ENCODE measurements at places on chromosomes 2 and 18. TPM values are rescaled to one million over a fixed set of nuclear protein-coding genes. Genes with fewer than 3 reads are reported as not detected.

- H3K27ac ChIP-seq, result no peak overlapping the region
- H3K4me3 ChIP-seq, result no peak overlapping the region
- peaks cover 7% of the 10 kb centered on the region for H3K27me3 ChIP-seq
- no peaks in the 10 kb centered on the region for H3K4me1 ChIP-seq
- no peaks in the 10 kb centered on the region for H3K36me3 ChIP-seq
- DNase-seq, result no peak
Observed at GRCh38 chr2:46506131-46506706, 26.9 kb downstream of the TMEM247 start.

Gene MARCHF4
- total RNA-seq, result 0.93 TPM

GRCh38 chr2:42971381-42971780, 179.0 kb upstream of the HAAO start:
- no peaks in the 10 kb centered on the region for H3K36me3 ChIP-seq
- no peak for DNase-seq
- peak overlapping the region; percentile 4 for H3K27ac ChIP-seq
- no peak overlapping the region for H3K4me3 ChIP-seq
- H3K4me1 ChIP-seq, result peaks cover 50% of the 10 kb centered on the region
- H3K27me3 ChIP-seq, result no peaks in the 10 kb centered on the region

Gene TMEM17
- 4.2 TPM for total RNA-seq

DNA sequence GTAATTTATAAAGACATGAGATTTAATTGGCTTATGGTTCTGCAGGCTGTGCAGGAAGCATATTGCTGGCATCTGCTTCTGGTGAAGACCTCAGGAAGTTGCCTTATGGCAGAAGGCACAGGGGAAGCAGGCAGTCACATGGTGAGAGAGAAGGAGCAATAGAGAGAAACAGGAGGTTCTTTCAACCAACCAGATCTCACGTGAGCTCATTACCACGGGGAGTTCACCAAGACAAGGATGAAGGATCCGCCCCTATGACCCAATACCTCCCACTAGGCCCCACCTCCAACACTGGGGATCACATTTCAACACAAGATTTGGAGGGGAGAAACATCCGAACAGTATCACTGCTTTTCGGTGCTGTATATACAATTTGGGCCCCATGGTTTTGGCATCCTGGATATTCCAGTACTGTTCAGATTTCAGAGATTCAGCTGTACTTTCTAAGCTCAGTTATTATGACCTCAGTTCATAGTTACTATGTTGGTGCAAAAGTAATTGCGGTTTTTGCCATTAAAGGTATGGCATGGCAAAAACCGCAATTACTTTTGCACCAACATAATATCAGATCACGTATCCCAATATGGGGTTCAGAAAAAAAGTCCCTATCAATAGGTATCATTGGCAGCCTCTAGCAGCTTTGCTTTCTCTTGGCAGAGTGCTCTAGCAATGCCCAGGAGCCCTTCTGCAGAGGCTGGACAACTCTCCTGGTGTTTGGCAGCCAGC, 189.6 kb upstream of the SIX3 start:
- no peaks in the 10 kb centered on the region for H3K27me3 ChIP-seq
- no peaks in the 10 kb centered on the region for H3K36me3 ChIP-seq
- no peak overlapping the region for H3K27ac ChIP-seq
- H3K4me3 ChIP-seq, result no peak overlapping the region

Gene KIAA2012
- total RNA-seq, result 1.3 TPM

GRCh38 chr18:42513441-42513840, 558.4 kb downstream of the PIK3C3 start:
- no peak overlapping the region for H3K4me3 ChIP-seq
- DNase-seq, result no peak
- no peaks in the 10 kb centered on the region for H3K36me3 ChIP-seq
- H3K27me3 ChIP-seq, result no peaks in the 10 kb centered on the region
- H3K27ac ChIP-seq, result no peak overlapping the region
- no peaks in the 10 kb centered on the region for H3K4me1 ChIP-seq

- no peak overlapping the region for H3K27ac ChIP-seq
- H3K4me3 ChIP-seq, result no peak overlapping the region
- H3K36me3 ChIP-seq, result no peaks in the 10 kb centered on the region
- no peak for DNase-seq
Observed at GRCh38 chr18:22844628-22845027, 88.5 kb upstream of the RBBP8 start.

DNA sequence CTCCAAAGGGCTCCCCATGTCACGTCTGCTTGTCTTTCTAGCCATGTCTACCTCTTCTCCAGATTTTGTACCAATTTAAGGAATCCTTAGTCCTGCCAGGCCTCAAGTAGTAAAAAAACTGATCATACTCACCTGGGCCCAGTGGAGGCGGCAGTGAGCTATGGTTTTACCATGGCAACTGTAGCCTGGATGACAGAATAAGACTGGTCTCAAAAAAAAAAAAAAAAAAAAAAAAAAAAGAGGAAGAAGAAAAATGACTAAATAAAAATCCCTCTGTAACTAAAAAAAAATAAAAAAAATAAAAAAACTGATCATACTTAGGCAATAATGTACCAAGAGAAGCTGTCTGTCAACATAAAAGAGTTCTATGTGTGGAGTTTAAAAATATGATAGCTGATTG, 221.6 kb downstream of the NR4A2 start:
- no peak overlapping the region for H3K27ac ChIP-seq
- H3K36me3 ChIP-seq, result no peaks in the 10 kb centered on the region
- H3K4me1 ChIP-seq, result no peaks in the 10 kb centered on the region
- H3K4me3 ChIP-seq, result no peak overlapping the region
- H3K27me3 ChIP-seq, result no peaks in the 10 kb centered on the region

Gene FBXO36
- total RNA-seq, result 3.2 TPM

Gene LCT
- total RNA-seq, result 2.8 TPM

- peaks cover 21% of the 10 kb centered on the region for H3K4me1 ChIP-seq
- no peak overlapping the region for H3K27ac ChIP-seq
- H3K27me3 ChIP-seq, result no peaks in the 10 kb centered on the region
- peaks cover 4% of the 10 kb centered on the region for H3K36me3 ChIP-seq
Observed at GRCh38 chr2:10404324-10405143, 43.6 kb downstream of the ODC1 start.

Gene NAT8
- total RNA-seq, result not detected

DNA sequence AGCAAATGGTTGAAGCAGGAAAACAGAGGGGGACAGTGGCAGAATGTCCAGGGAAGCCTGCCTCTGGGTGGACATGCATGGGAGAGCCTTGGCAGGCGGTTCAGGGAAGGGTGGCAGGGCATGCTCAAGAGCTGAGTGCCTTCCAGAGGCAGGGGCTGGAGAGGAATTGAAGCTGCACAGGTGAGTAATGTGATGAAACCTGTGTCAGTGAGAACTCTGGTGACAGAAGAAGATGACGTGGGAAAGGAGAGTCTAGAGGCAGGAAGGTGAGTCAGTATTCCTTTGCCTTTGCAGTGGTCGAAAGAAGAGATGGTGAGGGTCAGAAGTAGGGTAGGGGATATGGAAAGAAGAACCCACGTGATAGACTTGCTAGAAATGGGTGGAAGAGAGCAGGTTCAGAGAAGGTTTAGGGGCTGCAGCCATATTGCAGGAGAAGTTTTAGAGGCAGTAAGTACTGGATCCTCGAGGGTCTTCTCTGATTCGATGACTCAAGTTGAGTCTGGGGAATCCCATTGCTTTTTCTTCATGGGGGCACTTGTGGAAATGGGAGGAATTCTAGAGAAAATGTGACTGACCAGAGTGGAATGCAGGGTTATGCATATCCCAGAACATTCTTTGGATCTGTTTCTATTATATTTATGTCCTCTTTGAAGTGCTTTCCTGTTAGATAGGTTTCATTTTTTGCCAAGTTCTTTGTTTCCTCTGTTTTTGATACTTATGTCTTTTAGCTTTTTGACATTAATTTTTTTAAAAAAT, 37.4 kb downstream of the TMEM87B start:
- H3K4me1 ChIP-seq, result no peaks in the 10 kb centered on the region
- H3K27ac ChIP-seq, result no peak overlapping the region
- no peak overlapping the region for H3K4me3 ChIP-seq
- H3K36me3 ChIP-seq, result peaks cover 36% of the 10 kb centered on the region
- DNase-seq, result no peak

Gene KYNU
- 1.8 TPM for total RNA-seq

GRCh38 chr18:22483407-22483806, 65.7 kb upstream of the CTAGE1 start:
- H3K27me3 ChIP-seq, result peaks cover 4% of the 10 kb centered on the region
- no peaks in the 10 kb centered on the region for H3K4me1 ChIP-seq
- DNase-seq, result no peak
- H3K4me3 ChIP-seq, result no peak overlapping the region
- H3K27ac ChIP-seq, result no peak overlapping the region
- H3K36me3 ChIP-seq, result no peaks in the 10 kb centered on the region

Gene VWC2L
- total RNA-seq, result 0.17 TPM

GRCh38 chr2:76444732-76445131, 734.0 kb upstream of the GCFC2 start:
- H3K36me3 ChIP-seq, result no peaks in the 10 kb centered on the region
- H3K27ac ChIP-seq, result no peak overlapping the region
- no peak overlapping the region for H3K4me3 ChIP-seq
- H3K4me1 ChIP-seq, result no peaks in the 10 kb centered on the region

GRCh38 chr2:120678926-120679325, 56.7 kb upstream of the GLI2 start:
- no peak overlapping the region for H3K27ac ChIP-seq
- no peaks in the 10 kb centered on the region for H3K36me3 ChIP-seq
- no peak overlapping the region for H3K4me3 ChIP-seq
- no peak for DNase-seq
- peaks cover 9% of the 10 kb centered on the region for H3K4me1 ChIP-seq

Gene FBXO48
- total RNA-seq, result 2.0 TPM

DNA sequence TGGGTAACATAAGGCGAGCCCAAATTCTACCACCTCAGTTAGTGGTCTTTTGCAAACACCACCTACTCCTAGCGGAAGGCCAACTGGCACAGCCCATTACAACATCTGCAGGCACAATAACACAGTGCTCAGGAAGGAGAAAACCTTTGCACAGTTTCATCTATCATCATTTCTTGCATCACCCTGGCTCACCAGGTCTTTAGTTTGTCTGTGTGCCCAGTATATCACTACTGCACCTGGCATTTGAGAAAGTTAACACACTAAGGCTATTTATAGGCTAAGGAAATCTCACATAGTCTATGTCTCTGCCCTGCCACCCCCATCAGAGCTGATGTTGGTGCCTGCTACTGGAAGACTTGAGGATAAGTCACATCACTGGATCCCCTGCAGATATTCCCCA, 484.0 kb downstream of the SATB2 start:
- H3K27ac ChIP-seq, result no peak overlapping the region
- no peak overlapping the region for H3K4me3 ChIP-seq
- H3K4me1 ChIP-seq, result no peaks in the 10 kb centered on the region
- no peak for DNase-seq
- no peaks in the 10 kb centered on the region for H3K36me3 ChIP-seq
- no peaks in the 10 kb centered on the region for H3K27me3 ChIP-seq

- peaks cover 3% of the 10 kb centered on the region for H3K27me3 ChIP-seq
- H3K4me1 ChIP-seq, result peaks cover 6% of the 10 kb centered on the region
- no peaks in the 10 kb centered on the region for H3K36me3 ChIP-seq
- no peak overlapping the region for H3K27ac ChIP-seq
- DNase-seq, result no peak
Observed at GRCh38 chr2:173669271-173669853, 295.8 kb downstream of the SP3 start.

Gene IL36A
- not detected for total RNA-seq

Gene SULT1C2
- 5.9 TPM for total RNA-seq

DNA sequence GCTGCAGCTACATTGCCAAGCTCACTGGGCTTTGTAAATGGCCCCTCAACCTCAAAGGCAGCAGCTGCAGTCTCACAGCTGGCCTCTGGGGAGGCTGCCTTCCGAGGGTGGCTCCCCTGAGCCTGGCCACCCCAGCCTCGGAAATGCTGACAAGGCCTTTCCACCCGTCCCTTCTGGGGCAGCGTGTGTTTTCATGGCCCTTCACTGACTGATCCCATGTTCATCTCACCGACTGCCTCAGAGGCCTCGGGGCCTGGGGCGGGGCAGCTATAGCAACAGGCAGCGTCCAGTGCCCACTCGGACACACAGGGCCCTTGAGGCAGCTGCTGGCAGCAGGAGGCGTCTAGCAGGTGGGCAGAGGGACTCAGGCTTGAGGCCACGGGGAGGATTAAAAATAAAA, 149.7 kb downstream of the GLI2 start:
- H3K27ac ChIP-seq, result no peak overlapping the region
- no peak for DNase-seq
- peaks cover 11% of the 10 kb centered on the region for H3K27me3 ChIP-seq
- H3K4me3 ChIP-seq, result no peak overlapping the region
- peaks cover 49% of the 10 kb centered on the region for H3K4me1 ChIP-seq

DNA sequence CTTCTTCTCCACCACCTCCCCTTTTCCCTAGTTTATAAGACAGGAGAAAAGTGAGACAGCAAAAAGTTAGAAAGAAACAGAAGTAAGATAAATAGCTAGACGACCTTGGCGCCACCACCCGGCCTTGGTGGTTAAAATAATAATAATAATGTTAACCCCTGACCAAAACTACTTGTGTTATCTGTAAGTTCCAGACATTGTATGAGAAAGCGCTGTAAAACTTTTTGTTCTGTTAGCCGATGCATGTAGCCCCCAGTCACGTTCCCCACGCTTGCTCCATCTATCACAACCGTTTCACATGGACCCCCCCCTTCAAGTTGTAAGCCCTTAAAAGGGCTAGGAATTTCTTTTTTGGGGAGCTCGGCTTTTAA, 1.5 kb upstream of the BUB1 start:
- peaks cover 32% of the 10 kb centered on the region for H3K4me1 ChIP-seq
- H3K4me3 ChIP-seq, result peak overlapping the region; percentile 99
- H3K27me3 ChIP-seq, result no peaks in the 10 kb centered on the region

GRCh38 chr2:202032846-202033316, 774 bp upstream of the FZD7 start:
- DNase-seq, result peak; percentile 85
- H3K27ac ChIP-seq, result peak overlapping the region; percentile 95
- peaks cover 11% of the 10 kb centered on the region for H3K27me3 ChIP-seq
- H3K36me3 ChIP-seq, result peaks cover 3% of the 10 kb centered on the region
- H3K4me3 ChIP-seq, result peak overlapping the region; percentile 95
- H3K4me1 ChIP-seq, result peaks cover 12% of the 10 kb centered on the region

Gene PIKFYVE
- total RNA-seq, result 21.9 TPM

Gene KCNG2
- total RNA-seq, result not detected

Gene APCDD1
- total RNA-seq, result 139 TPM

Gene RAPH1
- total RNA-seq, result 15.4 TPM

Gene HOXD4
- 37.0 TPM for total RNA-seq

- H3K36me3 ChIP-seq, result no peaks in the 10 kb centered on the region
- H3K4me3 ChIP-seq, result no peak overlapping the region
- H3K4me1 ChIP-seq, result peaks cover 4% of the 10 kb centered on the region
- no peaks in the 10 kb centered on the region for H3K27me3 ChIP-seq
- no peak for DNase-seq
Observed at GRCh38 chr2:177306550-177306949, 42.0 kb upstream of the NFE2L2 start.

DNA sequence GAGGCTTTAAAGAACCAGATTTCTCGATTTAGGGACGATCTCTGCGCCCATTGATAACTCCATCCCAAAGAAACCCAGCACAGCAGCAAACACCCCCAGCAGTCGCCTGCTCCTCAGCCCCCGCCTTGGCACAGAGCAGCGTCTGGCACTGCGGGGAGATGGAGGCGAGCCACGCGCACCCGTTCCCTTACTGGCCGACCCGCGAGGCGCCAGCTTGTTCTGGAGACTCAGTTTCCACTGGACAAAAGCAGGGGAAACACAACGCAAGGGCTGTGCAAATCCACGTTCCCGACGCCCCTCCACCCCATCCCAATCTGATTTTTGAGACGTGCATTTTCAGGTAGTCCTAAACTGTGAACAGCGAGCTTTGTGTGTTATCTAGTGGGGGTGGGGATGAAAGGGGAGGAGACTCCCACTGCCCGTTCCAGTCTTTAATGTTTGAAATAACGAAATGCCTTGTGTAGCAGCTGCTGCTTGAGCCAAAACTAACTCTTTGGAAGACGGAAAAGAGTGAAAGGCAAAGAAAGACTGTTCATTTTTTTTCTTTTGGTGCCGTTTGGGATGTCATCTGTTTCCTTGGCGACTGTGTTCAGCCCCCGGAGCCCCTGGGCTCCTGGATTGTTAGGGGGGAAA, 143.2 kb downstream of the MEIS1 start:
- H3K27ac ChIP-seq, result peak overlapping the region; percentile 94
- H3K4me3 ChIP-seq, result peak overlapping the region; percentile 91
- peaks cover 36% of the 10 kb centered on the region for H3K27me3 ChIP-seq
- no peaks in the 10 kb centered on the region for H3K36me3 ChIP-seq

Measured in type B pancreatic cell (in vitro differentiated cells).